RKO (cell line): ENCODE measurements at places on chromosomes 16 and 17.

DNA sequence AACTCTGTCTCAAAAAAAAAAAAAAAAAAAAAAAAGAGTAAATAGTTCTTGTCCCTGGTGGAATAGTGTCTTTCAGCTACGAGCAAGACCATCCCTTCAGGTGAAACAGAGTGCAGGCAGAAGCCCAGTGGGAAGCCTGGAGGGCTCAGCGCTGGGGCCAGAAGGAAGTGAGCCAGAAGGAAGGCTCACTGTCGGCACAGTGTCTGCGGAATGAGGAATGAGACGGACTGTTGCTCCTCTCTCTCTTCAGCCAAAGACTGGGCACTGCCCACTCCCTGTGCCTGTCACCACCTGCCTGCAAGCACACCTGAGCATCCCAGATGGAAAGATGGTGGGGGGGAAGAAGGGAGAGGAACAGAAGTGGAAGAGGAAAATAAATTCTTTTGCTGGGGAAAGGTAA is 7.5 kb downstream of the RSL1D1 start:
- no peak for DNase-seq

- DNase-seq, result no peak
Measured at GRCh38 chr16:8935989-8936388, 27.7 kb downstream of the USP7 start.

DNA sequence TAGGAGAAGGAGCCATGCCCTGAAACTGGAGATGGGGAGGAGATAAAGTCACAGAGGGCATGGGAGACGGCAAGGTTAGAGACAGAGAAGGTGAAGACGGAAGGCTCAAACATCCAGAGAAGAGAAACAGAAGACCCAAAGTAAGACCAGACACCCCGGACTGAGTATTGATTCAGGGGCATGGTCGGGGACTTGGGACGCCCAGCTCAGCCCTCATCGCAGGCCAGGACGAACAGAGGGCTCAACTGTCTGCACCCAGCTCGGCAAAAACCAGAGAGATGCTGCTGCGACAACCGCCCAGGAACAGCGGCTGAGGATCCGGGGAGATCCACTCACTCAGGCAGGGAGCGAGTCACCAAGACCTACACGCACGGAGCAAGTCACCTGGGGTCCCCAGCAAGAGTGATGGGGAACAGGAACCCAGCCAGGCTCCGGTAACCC is 999 bp downstream of the XYLT1 start:
- no peak for DNase-seq

DNA sequence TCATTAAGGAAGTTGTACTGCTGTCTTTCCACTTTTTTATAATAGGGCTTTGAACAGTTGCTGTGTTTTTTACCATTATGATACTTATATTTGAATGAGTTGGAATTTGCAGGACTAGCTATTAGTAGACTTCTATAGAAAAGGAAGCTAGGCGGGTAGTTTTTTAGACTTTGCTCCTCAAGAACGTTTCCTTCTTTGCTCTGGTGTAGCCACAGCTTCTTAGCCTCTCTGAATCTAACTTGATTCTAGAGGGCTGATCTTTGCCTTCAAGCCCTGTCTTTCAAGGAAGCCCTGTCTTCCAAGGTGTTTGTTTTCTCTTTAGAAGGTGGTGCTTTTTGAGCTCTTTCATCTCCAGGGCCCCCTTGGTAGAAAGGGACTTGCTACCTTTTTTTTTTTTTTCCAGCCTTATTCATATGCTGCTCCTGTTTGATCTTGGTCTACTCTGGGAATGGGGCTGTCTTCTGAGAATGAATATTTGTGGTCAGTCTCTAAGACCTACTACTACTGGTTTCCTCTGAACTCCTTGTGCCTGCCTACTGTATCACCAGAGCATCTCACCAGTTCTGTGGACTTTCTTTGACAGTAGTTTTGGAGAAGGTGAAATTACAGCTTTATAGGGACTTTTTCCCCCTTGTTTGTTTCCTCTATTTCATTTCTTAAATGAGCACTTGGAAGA is 52.3 kb upstream of the RASL10B start:
- no peak for DNase-seq

DNA sequence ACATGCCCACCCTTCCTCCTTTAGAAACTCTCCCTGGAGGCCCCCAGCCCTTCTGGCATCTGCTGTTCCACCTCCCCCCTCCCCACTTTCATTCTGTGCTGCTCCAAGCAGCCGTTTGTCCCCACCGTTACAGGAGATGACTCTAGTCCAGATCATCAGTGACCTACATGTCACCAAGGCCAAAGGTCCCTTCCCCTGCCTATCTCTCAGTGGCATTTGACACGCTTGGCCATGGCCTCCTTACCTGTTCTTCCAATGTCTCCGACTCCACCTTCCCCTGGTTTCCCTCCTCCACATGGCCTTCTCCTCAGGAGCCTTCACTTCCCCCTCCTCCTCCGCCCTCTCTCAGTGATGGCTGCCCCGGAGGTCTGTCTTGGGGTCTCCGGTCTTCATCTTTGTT is 9.4 kb downstream of the TMEM92 start:
- DNase-seq, result no peak
